Amniotic epithelial cell (primary cell): ENCODE measurements at places on chromosomes 12 and 14.
A peak's percentile ranks its signal among the peaks of the same experiment; 100 is the strongest.

DNA sequence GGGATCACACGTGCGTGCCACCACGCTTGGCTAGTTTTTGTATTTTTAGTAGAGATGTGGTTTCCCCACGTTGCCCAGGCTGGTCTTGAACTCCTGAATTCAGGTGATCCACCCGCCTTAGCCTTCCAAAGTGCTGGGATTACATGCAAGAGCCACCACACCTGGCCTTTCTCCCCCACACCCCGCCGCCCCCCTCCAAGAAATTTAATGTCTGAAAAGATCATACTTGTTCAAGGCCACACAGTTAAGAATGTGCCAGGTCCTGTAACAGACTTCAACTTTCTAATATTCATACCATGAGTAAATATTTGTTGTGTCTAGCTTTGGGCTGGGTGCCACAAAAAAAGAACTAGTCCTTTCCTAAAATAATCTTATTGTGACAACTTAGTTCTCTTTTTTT lies 9.1 kb downstream of the GATC start:
- no peak for DNase-seq

DNA sequence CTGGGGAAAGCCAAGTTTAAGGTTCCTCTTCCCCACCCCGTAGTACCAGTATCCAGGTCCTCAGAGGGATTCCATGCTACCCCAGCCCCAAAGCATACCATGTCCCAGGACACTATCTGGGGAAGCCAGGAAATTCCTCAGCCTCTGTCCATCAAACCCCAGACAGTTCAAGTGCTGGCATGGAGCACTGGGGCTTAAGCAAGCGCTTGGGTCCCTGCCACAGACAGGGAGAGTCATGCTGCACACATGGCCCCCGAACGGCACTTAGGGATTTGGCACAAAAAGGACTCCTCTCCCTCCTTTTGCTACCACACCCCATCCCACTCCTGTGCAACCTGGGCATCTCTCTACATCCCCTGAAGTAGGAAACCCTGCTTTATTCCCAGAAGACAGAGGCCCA lies 21.8 kb downstream of the ADCY6 start:
- peak; percentile 34 for DNase-seq

DNA sequence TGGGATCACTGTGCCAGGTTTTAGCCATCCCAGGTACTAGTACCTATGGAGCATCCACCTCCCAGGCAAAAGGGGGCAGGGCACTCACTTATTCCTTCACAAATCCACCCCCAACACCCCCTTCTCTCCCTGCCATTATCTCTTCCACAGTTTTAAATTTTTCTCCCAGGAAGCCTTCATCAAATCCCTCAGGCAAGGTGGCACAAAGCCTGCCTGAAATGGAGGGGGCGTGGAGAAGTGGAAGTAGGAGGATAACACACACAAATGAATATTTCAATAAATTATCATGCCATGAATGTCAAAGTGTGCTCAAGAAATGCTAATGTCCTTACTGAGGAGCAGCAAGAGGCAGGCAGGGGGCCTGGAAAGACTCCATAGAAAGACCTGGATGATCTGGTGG lies 4.7 kb upstream of the CHST11 start:
- no peak for DNase-seq

GRCh38 chr12:57621497-57622292 lies 10.5 kb downstream of the ARHGEF25 start:
- DNase-seq, result no peak

DNA sequence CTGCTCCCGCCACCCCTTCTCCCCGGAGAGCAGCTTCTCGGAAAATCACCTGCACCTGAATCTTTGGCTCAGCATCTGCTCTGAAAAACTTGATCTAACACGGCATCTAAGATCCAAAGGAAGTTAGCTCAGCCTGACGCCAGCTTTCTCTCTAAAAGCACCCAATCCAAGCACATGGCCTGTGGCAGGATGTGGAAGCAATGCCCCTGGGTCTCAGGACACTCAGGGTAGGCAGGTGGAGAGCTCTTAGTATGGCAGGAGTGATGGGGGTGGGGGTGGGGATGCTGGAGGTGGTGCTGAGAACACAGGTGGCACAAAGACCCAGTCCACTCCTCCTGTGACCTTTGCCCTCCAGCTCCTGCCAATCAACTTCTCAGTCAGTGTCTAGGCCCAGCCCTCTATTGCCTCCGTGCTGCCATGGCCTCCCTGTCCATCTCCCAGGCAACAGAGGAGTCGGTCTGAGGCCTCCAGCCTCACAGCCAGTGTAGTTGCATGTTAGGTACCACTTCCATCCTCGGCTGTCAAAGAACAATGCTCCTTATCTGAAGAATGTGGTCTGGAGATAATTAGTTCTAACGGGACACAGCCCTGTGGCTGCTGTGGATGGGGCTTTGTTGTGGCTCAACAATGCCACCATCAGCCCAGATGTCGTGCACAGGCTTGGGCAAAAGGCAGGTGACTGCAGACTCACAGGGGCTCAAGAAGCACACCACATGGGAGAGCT lies 180.0 kb upstream of the C14orf180 start:
- DNase-seq, result no peak

- no peak for DNase-seq
Observed at GRCh38 chr14:20482382-20482781, 13.2 kb downstream of the PNP start.

GRCh38 chr12:94909663-94910062 lies 93.8 kb downstream of the NDUFA12 start:
- no peak for DNase-seq

DNA sequence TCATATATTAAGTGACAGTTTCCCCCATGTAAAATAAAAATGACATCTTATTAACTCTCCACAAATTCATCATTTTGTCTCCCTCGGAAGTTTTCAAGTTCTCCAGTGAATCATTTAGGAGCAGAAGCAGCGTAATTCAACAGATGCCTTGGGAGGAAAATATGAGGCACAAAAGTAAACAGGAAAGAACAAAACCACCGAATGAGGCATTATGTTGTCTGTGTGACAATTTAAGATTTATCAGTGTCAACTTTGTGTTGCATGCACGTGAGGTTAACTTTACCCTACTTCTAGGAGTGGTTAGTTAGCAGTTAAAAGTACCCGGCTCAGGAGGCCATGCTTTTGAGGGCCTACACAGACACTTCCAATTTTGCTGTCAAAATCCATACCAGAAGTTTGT lies 258.6 kb downstream of the IPO8 start:
- DNase-seq, result no peak

GRCh38 chr14:70901269-70901668 lies 6.0 kb upstream of the PCNX1 start:
- peak; percentile 50 for DNase-seq

GRCh38 chr14:32366256-32366879 lies 37.3 kb downstream of the AKAP6 start:
- peak; percentile 92 for DNase-seq

DNA sequence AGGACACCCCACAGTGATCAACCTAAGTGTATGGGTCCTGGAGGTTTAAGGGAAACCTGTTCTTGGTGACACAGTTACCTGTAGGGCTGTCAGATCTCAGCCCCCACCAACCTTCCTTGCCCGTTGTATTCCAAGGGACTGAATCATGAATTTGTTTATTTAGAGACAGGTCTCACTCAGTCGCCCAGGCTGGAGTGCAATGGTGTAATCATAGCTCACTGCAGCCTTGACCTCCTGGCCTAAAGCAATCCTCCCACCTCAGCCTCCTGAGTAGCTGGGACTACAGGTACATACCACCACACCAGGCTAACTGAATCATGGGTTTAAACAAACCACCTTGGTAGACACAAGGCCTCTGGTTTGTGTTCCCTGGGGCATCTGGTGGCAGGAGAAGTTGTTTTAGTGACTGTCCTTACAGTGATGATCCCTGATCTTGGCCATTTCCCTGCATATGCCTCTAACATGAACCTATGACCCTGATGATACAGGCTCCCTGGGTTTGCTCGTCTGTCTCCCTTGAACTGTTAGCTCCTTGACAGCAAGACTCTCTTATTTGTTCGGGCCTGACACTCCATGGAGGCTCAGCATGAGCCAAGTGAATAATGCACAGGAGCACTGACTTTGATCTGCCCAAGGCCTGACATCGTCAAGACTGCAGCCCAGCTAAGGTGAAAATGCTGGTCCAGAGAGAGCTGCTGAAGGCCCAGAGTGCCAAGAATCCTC lies 47.9 kb downstream of the PITPNM2 start:
- no peak for DNase-seq

DNA sequence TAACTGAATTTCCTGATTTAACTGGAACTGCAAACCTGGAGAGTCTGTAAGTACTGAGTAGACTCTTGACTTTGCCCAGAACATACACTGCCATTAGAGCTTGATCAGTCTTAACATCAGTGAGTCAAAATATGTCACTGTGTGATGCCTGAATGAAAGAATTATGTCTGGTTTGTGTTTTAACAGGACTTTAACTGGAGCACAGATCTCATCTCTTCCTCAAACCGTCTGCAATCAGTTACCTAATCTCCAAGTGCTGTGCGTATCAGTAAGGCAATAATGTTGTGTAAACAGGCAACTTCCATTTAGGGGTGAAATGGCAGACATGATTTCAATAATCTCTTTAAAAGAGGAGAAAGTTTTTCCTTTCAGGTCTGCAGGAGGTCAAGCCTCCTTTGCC lies 97.0 kb downstream of the ZFC3H1 start:
- DNase-seq, result no peak

- DNase-seq, result no peak
Observed at GRCh38 chr12:28040246-28040645, 67.7 kb upstream of the PTHLH start.

DNA sequence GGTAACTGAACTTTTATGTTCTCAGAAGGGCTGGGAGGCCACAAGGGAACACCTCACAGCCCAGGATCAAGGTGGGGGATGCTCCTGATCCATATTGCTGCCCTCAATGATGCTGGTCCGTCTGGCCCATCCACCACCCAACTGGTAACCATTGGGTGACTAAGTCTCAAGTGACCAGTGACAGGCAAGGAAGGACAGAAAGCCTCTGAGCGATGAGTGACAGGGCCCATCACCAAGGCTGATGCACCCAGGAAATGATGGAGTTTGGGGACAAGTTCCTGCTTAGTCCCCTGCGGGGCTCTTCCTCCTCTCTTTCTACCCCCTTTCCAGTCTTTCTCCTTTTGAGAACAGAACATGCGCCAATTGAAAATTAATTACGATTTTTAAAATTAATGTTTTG lies 2.6 kb upstream of the MMP19 start:
- no peak for DNase-seq

- DNase-seq, result no peak
Observed at GRCh38 chr12:84355561-84355960, 557.0 kb downstream of the SLC6A15 start.

- DNase-seq, result no peak
Observed at GRCh38 chr14:91158091-91158790, 44.4 kb downstream of the DGLUCY start.

- DNase-seq, result no peak
Observed at GRCh38 chr12:111353603-111354295, 15.1 kb downstream of the PHETA1 start.

DNA sequence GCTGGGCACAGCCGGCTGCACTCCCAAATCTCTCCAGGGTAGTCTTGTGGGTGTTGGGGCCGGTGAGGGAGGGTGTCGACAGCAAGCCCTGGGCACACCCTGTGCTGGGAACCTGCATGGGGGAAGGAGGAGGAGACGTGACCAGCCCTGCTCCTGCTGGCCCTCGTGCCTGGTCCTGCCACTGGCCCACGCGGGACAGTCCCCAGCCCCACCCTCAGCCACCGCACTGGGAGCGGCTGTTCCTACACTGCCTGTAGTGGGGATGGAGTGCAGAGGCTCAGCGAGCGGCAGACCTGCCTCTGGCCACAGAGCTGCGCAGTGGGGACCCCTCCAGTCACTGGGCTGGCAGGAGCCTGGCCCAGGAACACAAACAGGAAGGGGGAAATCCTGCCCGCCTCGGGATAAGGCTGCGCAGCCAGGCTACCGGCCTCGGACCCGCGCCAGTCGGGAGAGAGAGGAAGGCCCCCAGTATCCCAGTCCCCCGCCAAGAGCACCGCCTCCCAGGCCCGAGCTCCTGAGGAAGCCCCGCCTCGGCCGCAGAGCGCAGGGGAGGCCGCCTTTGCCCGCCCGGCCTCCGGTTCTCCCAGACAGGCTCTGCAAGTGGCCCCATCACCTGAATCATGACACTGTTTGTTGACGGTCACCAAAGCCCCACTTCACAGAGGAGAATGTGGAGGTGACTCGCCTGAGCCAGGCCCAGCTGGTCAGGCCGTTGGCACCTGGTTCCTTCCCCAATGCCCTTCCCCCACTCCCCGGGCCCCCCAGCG lies 10.6 kb downstream of the AHNAK2 start:
- DNase-seq, result no peak

DNA sequence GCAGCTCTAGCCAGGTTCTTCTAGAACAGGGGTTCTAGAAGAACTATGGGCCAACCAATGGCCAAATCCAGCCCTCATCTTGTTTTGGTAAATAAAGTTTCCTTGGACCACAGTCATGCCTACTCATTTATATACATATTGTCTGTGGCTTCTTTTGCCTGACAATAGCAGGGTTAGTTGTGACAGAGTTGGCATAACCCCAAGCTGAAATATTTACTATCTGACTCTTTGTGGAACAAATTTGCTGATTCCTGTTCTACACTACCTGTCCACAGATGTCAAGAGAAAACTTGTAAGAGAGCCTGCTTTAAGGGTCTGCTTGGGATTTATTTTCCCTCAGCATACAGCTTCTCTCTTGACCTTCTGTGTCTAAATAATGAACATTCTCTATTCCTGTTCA lies 289.0 kb downstream of the KSR2 start:
- no peak for DNase-seq

DNA sequence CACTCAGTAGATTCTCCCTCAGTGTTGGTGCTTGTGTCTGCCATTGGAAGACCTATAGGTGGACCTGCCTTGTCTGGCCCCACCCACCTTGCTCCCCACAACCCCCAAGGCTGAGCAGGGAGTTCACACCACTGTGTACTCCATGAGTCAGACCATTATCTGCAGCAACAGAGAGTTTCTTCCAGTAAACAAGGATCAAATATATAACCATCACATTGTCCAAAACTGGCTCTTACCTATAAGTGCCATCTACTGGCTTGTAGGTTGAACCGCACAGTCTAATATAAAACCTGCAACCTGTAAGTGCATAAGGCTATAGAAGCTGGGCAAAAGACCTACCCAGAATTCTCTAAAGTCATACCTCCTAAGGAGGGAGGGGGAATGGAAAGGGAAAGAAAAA lies 7.9 kb downstream of the TAS2R13 start:
- DNase-seq, result peak; percentile 24
